ENCODE measurements at places on chromosomes 11 and 22.
A peak's percentile ranks its signal among the peaks of the same experiment; 100 is the strongest.

DNA sequence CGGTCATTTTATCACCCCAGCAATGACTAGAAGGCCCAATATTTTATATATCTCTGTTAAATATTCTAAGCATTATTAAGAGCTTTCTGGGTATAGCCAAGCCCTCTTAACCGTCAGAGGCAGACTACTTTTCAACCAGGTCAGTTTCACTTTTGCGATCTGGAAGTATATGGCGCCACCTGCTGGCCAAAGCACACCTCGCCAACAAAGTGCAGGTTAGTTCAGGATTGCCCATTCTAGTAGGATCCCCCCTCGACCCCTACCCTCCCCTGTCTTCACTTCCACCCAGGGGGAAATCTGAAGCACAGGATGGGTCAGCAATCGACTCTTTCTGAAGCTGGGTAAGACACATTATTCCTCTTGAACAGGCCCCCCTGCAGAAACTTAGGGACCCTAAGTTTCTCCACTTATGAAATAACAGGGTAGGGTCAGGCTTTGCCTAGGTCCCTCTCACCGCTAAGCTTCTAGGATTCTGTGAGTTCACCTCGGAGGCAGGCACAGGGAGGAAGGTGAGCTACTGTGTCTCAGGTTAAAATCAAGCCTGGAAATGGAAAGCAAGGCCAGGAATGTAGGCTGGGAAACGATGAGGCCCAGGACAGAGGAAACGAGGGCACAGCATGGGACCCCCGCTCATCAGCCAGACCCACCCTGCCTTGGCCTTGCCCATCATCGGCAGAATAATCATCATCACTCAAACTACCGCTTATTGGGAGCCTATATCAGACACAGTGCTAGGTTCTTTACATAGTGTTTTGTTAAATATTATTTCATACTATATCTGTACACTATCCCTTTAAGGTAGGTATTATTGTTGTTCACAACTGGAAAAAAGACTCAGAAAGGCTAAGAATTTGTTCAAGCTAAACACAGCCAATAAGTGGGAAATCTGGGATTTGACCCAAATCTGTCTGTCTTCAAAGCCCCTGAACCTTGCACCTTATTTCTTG, 35.6 kb downstream of the KCNJ1 start:
- peak; percentile 17 for DNase-seq

GRCh38 chr11:86800076-86800959, at the start of gene PRSS23:
Gene PRSS23 (plus strand): TSS chr11:86800542. CDS start chr11:86807644, 7,102 bp downstream.
- peak; percentile 47 for DNase-seq

GRCh38 chr11:129960216-129961214, 42.1 kb downstream of the PRDM10 start:
- DNase-seq: no peak

DNA sequence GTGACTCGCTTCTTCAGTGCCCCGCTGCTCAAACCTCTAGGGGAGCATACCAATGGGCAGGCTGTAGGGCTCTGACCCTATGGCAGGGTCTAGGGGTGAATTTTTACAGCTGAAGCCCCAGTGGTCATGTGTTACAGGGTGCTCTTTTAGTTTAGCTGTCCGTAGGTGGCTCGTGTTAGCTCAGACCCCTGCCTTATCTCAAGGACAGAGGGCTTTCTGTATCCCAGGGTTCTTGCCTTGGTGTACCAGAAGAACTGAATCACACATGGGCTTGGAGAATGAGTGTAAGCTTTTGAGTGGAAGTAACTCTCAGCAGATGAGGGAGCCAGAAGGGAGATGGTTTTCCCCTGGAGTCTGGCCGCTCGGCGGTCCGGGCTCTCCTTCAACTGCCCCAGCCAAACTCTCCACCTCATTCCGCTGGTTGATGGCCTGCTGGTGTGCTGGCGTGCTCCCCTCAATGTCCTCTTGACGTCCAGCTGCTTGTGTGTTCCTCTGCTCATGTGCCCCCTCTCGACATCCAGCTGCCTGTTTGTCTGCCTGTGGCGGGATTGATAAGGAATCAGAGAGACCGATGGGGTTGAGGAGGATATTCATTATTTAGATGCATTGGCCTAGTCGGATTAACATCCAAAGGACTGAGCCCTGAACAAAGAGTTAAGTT, 37.5 kb downstream of the BIRC2 start:
- no peak for DNase-seq

DNA sequence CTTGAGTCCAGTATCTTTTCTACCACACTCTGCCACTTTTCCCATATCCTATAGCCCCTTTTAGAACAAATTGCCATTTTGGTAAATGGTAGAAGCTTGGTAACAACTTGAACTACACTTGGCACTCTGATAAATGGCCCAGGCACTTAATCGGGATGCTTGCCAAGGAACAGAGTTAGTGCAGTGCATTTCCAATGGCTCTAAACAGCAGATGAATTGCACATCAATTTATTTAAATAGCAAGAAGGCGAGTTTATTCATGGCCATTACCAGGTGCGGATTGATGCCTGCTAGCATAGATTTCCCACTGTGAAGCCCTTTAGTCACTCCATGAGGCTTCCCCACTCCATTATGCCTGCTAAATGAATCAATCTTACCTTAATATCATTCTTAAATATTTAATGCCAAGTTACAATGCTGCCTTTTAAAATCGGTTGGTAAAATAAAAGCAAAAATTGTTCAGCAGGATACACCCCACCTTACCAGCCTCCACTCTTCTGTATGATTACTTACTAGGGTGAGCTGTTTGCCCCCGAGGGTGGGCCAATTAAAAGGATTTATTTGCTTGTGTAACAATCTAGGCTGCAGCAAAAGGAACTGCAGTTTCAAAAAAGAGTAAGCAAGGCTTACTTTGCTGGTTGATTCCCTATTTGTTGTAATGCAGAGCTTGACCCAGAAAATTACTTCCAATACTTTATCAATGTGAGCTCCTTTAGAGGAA, 136.0 kb upstream of the ARHGAP42 start:
- DNase-seq: peak; percentile 18

DNA sequence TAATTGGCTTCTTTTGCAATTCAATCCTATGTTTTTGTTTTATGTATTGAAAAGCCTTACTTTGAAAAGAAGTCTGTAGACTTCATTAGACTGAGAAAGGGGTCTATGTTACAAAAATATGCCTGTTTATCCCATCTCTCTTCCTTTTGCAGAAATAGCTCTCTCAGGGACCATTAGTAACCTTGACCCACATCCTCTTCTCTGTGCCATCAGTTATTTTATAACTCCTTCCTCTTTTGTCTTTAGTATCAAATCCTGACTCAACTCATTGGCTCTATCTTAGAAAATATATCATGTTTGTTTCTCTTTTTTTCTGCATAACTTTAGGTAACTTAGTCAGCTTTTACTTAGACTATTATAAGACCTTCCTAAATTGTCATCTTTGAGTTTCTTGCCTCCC, 20.3 kb downstream of the ZC3H12C start:
- DNase-seq: no peak

DNA sequence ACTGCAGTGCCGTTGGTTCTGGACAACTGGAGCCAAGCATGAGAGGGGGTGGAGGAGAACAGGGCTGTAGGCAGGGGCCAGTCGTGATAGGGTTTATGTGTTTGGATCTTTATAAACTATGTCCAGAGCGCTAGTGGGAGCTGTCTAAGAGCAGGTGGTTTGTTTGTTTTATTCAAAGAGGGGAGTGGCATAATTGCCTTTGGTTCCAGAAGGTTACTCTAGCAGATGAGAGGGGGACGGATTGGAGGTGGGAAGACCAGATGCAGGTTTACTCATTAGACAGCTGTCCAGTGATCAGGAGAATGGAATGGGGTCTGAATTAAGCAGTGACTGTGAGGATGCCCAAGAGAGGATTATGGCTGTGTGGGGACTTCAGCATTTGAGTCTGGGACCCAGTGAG, 109.3 kb upstream of the TBCEL start:
- no peak for DNase-seq

GRCh38 chr22:42889304-42889703, 32.2 kb upstream of the ARFGAP3 start:
- no peak for DNase-seq

DNA sequence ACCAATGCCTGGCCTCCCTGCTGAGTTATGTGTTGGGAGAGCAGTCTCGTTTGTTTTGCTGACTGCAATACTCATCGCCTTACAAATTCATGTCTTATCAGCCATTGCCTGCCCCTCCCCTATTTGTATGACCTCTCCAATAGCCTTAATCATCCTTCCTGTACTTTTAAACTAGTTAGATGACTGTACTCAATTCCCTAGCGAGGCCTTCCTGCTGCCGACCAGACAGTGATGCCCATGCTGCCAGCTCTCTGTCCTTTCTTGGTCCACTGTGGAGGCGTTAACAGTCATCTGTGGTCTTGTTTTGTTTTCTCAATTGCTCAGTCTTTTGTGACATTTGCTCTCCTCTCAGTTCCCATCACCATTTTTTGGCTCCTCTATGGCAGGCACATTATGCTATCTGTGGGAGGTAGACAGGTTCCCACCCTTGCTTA, 20.3 kb upstream of the YPEL1 start:
- DNase-seq: no peak

- DNase-seq: no peak
These were observed 159.7 kb downstream of the DDX10 start for GRCh38 chr11:108824545-108824944.

Data from NCI-H1048 (cell line).